Activated CD8-positive, alpha-beta memory T cell treated with anti-CD3 and anti-CD28 coated beads for 36 hours (primary cell): ENCODE measurements at places on chromosomes 5 and 9. TPM values are rescaled to one million over a fixed set of nuclear protein-coding genes. Genes with fewer than 3 reads are reported as not detected.

FGF10 gene
- total RNA-seq = not detected

TAF11L5 gene
- total RNA-seq = not detected

GAS1 gene
- 0.34 TPM for total RNA-seq

GMCL2 gene
- not detected for total RNA-seq

PCDHA12 gene
- not detected for total RNA-seq

LCN6 gene
- not detected for total RNA-seq

CEMIP2 gene
- total RNA-seq = 95.1 TPM

PCAT7 gene
- not detected for total RNA-seq

SPATA31C1 gene
- total RNA-seq = not detected

IFNA1 gene
- not detected for total RNA-seq

SYNPO gene
- total RNA-seq = not detected

ANXA2R gene
- total RNA-seq = 1.9 TPM

NUTM2G gene
- not detected for total RNA-seq

SPINK4 gene
- total RNA-seq = not detected

PCSK5 gene
- 1.9 TPM for total RNA-seq

SPINK6 gene
- total RNA-seq = not detected

HINT2 gene
- 70.8 TPM for total RNA-seq
